AG04449 (cell line): ENCODE measurements at places on chromosomes 5 and 9.

GRCh38 chr9:108654566-108654965, 201.2 kb downstream of the ACTL7B start:
- no peak for DNase-seq

- no peak for DNase-seq
Measured at GRCh38 chr5:112289465-112289864, 129.6 kb downstream of the EPB41L4A start.

DNA sequence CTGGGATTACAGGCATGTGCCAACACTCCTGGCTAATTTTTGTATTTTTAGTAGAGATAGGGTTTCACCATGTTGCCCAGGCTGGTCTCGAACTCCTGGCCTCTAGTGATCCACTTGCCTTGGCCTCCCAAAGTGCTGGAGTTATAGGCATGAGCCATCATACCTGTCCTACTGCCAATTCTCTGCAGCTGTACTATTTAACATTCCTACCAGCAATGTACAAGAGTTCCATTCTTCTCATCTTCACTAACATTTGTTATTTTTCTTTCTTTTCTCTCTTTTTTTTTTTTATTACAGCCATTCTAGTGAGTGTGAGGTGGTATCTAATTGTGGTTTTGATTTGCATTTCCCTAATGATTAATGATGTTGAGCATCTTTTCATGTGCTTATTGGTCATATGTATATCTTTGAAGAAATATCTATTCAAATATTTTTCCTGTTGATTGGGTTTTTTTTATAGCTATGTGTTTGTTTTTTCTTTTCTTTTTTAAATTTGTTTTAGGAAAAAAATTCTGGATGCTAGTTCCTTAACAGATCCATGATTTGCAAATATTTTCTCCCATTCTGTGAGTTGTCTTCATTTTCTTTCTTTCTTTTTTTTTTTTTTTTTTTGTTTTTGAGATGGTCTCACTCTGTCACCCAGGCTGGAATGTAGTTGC, 17.4 kb downstream of the ANKHD1 start:
- no peak for DNase-seq

GRCh38 chr9:137606734-137607138, 1.2 kb downstream of the ARRDC1 start:
- no peak for DNase-seq

DNA sequence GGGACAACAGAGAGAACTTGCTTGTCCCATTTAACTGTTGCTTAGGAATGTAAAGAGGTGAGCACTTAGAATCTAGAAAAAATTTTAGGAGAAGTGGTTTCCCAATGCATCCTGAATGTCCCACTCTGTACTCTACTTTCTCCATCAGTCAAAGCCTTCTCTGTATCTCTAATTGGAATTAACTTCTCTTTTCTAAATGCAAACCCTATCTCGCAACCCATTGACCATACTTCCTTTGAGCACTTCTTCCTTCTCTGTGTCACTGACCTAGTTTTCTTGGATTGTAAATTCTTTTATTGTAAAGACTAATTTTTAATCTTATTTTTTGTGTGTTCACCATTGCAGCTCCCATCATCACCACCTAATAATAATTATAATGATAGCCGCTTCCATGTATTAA, 33.3 kb downstream of the ADRB2 start:
- no peak for DNase-seq

DNA sequence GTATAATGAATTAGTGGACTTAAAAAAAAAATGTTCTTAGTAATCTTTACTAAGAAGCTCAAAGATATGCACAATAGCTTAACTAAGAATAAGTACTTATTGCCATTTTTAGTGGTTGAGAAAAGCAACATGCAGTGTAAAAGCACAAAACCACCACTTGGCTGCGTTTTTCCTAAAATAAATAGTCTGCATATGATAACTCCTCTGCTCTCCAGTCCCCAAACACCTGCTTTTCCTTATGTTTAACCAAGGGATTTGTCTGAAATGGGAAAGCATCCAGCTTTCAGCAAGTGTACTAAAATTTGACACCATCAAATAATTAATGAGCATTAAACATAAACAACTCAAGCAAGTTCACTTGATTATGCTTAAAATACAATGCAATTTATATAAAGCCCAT, 41.4 kb downstream of the PSIP1 start:
- DNase-seq, result no peak

- DNase-seq, result no peak
Measured at GRCh38 chr9:94996641-94997040, 270.1 kb downstream of the AOPEP start.

DNA sequence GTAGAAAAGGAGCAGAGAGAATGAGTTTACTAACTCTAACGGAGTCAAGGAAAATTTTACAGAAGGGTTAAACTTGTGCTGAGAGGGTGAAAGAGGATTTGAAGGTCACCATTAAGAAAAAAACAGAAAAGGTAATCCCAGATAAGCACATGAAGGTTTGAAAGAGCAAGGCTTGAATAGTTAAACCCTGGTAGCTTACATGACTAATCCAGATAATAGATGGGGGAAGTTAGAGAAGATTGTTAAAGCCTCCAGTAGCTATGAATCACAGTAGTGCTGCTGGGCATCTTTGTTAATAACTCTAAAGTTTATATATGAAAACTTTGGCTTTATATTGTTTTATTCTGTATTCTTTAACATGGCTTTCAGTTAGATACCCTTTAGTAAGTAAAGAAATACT, 354.5 kb upstream of the FTMT start:
- no peak for DNase-seq

DNA sequence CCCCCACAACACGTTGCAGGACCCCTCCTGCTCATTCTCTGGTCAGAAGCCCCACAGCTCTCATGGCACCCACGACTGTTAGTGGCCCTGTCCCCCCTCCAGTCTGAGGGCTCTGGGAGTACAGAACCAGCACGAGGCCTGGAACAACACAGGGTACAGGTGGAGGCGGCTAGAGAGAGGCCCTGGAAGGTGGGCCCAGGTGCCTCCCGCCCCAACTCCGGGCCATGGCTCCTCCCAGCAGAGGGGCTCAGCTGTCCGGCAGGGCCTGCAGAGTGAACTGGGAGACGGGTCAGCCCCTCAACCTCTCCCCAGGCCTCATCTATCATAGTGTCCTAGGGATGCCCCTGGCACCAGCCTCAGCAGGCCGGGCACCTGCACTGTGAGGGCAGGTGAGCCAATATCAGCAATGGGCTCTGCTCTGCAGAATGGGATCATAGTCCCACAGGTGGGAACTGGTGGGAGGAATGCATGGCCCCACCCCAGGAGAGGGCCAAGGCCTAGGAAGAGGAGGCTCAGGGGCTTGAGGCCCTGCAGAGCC, 58.6 kb downstream of the BARX1 start:
- no peak for DNase-seq

GRCh38 chr5:112411903-112412302, 7.2 kb downstream of the EPB41L4A start:
- DNase-seq, result no peak

GRCh38 chr5:177079606-177080005, 7.1 kb upstream of the FGFR4 start:
- no peak for DNase-seq

DNA sequence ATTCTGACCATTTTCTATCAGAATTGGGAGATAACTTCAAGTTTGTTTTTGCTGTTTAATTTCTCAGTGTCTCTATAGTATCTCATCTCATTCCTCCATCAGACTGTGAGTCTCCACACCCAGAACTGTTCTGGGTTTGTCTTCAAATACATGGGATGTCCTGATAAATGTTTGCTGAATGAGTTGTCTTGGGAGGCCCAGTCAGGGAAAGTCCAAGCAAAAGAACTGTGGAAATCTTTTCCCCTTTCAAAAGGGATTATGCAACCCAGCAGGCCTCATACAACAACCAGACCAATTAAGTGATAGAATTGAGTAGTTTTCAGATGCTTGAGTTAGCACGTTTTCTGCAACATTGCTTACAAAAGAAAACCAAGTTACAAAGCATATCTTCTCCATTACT, 324.4 kb downstream of the BRINP1 start:
- DNase-seq, result no peak
